Stimulated activated CD4-positive, alpha-beta T cell treated with anti-CD3 and anti-CD28 coated beads, Interleukin-1b, Interleukin-23, amount 100 ng/mL, for 1 hour (primary cell): ENCODE measurements at places on chromosomes 16 and 17.

DNA sequence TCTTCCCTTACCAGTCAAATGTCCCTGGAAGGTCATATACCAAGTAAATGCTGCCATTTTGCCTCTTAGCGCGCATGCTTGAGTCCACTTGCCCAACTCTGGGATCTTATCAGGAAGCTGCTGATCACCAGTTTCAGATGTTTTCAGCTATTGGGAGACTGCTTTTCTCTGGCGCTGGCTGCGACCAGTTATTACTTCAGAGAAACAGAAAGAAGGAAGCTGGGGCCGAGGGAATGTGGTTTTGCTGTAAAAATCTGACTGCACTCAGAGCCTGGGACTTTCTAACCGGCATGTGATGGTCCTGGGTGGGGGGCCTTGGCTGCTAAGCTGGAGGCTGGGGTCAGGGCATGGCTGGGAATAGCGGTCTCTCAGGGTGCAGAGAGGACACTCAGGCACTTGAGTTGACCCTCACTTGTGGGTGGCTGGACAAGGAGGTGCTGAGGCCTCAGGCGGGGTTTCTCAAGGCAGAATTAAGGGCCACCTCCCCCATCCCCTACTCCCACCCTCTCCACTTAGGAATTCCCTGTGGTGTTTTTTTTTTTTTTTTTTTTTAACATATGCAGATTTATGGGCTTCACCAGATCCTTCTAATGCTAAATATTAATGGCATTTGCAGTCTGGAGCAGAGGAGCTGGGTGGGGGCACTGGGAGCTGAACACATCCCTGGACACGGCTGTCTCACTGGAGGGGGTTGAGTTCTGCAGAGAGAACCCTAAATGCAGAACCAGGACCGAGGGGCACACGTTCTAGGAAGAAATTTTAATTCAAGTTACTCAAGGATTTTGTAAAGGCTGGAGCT lies 145.8 kb downstream of the CYLD start:
- DNase-seq, result no peak

GRCh38 chr16:72401084-72401361 lies 229.1 kb upstream of the PMFBP1 start:
- no peak for DNase-seq

GRCh38 chr17:42193969-42194899 lies at the start of gene GHDC:
Gene GHDC, minus strand, starts transcription at chr17:42194494. Its CDS starts 913 bp downstream, at chr17:42193581.
- DNase-seq, result peak; percentile 56

DNA sequence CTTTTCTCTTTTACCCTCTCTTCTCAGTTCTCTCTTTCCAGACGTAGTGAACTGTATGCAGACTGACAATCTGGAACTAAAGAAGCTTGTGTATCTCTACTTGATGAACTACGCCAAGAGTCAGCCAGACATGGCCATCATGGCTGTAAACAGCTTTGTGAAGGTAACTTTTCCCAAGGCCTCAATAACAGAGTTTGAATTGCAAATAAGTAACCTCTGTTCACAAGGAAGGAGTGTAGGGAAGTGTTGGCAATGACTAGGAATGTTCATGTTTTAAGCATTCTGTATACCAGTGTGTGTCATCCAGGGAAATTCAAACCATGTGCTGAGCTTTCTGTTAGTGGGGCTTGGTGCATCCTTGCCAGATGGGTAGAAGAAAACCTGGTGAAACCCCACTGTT lies 18.6 kb downstream of the AP2B1 start:
- no peak for DNase-seq

DNA sequence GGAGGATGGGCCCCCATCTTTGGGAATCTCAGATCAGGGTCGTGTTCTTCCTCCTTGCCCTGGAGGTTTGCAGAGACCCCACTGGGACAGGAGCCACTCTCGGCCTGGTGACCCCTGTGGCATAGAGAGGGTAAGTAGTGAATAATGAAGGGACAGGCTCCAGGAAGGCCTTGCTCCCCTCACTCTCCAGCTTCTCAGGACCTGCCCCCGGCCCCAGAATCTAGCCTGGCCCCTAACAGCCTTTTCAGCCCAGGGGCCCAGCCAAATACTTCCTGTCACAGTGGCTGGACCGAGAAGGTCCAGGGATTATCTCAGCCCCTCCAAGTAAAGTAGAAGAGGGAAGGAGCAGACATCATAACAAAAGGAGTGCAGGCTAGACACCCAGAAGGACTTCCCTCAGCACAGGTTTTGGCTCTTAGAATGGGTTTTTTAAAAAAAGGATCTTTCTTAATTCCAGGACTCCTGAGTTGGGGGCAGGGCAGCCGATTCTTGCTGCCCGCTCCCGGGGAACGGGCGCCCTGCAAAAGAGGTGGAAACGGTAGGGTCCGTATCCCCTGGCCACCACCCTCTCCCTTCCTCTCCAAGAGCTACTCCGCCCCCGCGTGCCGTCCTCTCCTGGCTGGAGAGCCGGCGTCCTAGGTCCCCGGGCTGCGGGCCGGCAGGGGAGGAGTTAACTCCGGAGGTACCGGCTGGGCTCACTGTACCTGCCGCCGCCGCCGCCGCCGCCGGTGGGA lies 559 bp upstream of the NXPH3 start:
- no peak for DNase-seq

- no peak for DNase-seq
Observed at GRCh38 chr17:70308618-70309017, 139.3 kb downstream of the KCNJ2 start.

DNA sequence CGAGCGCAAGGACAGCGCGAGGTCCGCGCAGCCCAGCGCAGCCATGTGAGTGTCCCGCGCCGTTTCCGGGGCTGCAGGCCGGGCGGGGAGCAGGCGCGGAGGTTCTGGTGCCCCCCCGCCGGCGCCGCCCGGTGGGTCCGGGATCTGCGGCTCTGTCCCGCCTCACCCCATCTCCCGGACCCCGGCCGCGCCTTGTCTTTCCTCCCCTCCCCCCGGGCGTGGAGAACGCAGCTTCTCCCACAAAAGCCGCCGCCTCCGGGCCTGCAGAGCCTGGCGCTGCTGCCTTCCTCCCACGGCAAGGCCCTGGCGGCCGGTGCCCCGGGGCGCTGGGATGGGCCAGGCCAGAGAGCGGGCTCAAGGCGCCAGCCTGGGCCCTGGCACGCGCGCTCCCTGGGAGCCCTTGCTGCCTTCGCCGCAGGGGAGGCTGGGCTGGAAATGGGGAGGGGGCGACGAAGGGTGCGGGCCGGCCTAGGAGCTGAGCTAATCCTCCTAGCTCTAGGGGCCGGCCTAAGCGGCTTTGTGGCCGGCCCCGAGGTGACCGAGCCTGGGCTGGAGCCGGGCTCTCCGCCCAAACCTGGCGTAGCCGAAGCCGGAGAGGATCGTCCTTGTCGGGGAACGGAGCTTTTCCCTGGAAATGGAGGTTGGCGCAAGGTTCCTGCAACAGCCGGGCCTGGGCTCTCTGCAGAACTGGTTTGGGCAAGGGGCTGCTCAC lies 397 bp downstream of the RIPOR1 start:
- DNase-seq, result no peak

DNA sequence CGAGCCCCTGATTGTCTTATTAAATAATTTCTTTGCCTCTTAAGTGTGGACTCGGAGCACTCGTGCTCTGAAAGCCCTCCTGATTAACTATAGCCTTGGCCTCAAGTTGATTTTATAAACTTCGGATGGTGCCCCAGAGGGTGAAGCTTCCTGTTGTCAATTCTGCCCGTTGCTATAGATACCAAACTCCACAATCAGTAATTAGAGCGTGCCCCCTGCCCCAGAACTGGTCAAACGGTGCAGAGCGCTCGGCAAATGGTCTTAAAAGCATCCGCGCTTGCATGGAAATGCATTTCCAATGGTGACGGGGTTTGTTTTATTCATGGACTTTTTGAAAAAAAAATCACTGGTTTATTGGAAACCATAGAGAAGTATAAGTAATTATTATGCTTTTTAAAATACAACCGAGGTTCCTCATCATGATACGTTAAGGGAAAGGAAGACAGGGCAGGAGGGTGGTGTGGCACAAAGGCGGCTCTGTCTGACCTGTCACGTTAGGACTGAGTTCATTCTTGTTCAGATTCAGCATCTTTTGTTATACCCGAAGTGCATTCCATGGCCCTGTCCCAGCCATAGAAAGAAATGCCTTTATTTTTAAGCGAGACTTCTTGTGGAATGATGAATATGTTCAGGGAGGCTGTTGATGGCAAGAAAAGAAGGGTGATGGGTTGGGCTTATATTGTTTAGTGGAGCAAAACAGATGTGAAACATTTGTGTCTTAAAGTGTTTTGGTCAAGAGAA lies 476.4 kb downstream of the MAF start:
- DNase-seq, result no peak
